ENCODE measurements at places on chromosomes 3 and 15.
A peak's percentile ranks its signal among the peaks of the same experiment; 100 is the strongest.

- DNase-seq = no peak
Measured at GRCh38 chr15:54083501-54083900, 105.3 kb downstream of the UNC13C start.

DNA sequence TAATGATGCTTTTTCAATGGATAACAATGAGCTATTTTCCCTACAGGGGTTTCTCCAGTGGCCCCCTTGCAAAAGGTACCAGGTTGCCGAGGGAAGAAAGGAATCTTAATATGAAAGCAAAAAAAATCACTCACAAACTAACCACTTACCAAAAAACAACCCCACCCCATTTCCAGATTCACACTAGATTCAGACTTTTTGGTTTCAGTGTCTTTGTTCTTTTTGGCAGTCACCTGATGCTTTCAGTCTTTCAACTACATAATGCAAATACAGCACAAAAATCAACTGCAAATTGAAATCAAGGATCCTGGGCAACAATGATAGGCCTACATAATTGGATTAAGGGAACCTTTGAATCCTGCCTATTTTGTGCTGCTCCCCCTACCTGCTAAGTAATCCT is 71.1 kb upstream of the RAP2B start:
- DNase-seq = no peak

DNA sequence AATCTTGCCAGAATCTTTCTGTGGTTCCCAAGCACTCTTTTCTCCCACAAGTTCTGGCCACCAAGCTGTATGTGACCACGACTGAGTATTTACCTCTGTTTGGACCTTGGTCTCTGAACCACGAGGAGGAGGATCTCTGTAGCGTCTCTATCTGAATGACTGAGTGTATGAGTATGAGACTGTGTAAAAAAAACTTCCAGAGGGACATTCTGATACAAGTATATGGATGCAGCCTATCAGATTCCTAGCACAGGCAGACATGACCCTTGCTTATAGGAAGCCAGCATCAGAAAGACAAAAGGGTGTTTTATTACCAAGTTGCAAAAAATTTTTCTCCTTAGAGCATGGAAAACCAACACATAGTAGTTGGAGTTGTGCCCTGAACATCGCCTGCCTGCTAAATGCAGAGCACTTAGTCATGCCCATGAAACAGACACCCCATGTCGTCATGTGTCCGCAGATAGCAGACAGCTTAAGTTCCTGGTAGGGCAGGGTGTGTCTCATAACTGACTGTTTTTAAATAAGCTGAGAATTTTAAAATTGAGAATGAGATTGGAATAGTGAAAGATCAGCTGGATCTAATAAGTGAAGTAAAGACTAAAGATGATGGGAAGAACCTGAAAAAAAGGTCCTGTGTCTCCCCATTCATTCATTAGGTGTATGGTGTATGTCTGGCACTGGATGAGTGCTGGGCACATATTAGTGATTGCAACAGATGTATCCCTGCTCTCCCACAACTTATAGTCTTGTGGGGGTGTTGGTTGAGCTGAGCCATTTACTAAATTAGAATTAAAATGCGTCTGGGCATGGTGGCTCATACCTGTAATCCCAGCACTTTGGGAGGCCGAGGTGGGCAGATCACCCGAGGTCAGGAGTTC is 30.9 kb downstream of the DAG1 start:
- DNase-seq = no peak

DNA sequence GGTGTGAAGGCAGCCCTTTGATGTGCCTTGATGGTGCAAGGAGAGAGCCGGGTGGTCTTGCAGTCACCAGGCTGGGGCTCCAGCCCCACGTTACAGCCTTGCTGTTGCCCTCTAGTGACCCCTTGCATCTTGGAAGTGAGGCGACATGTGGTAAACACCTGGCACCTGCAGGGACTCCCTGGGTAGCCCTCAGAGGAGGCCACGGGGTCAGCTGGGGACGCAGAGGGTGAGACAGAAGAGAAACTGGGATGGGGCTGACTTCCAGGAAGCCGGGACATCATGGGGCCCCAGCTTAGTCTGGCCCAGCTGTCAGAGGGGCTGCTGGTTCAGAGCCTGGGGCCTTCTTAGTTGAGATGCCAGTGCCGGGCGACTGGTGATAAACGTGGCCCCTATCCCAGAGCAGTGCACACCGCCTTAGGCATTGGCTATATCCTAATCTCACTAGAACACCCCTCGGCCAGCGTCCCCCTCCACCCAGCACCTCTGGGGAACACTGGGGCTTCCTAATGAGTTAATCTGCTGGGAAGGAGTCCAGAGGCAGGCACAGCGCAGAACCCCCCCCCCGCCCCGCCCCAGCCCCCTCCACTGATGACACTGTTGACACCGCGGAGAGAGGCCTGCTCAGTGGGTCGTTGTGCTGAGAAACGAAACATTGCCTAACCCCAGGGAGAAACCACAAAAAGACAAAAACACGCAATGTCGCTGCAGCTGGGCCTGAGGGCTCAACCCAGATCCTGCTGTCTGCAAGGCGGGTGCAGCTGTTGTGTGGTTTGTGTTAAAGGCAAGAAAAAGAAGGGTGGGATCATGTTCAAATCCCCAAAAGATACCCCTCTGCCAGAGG is 60.5 kb upstream of the KLF13 start:
- DNase-seq = no peak

DNA sequence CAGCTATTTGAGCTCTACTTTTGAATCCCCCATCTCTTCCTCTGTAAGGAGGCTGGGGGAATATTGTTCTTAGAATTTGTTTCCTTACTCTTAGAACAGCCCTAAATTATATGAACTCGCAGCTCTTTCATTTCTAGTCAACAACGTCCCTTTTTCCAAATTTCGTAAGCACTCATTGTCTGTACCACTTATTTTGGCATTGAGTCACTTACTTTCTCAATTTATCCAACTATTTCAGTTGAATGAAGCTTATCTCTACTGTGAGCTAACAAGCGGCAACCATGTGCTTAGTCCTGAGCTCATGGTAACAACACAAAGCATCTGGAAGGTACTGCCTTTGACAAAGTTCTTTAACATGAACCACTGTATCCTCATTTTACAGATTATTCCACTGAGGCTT is 191.1 kb downstream of the GREM1 start:
- no peak for DNase-seq

DNA sequence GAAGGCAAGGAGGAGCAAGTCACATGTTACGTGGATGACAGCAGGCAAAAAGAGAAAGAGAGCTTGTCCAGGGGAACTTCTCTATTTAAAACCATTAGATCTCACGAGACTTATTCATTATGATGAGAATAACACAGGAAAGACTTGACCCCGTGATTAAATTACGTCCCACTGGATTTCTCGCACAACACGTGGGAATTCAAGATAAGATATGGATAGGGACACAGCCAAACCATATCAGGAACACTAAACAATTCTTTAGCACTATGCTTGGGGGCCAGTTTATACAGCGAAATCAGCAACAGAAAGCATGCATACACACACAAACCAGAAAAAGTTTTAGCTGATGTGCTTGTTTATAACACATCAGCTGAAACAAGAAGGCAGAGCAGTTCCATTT is 704.2 kb downstream of the OTOL1 start:
- no peak for DNase-seq

GRCh38 chr3:24495326-24495994 is 810 bp upstream of the THRB start:
- DNase-seq = peak; percentile 37

DNA sequence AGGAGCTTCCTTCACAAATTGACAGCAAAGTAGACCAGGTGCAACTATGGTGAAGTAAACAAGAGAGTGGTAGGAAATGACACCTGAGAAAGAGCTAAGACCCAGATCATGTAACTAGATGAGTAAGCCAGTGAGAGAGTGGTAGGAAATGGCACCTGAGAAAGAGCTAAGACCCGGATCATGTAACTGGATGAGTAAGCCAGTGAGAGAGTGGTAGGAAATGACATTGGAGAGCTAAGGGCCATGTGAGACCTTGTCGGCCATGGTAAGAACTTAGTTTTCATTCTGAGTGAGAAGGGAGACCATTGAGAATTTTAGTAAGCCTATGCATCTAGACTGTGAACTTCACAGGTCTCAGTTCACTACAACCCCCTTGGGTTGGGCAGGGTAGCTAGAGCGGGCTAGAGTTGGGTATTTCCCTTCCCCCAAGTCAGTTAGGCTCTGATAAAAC is 5.4 kb upstream of the SENP7 start:
- no peak for DNase-seq

- DNase-seq = peak; percentile 73
Measured at GRCh38 chr15:29822684-29823459, 604 bp upstream of the TJP1 start.

GRCh38 chr3:184239221-184239620 is 9.5 kb downstream of the ALG3 start:
- DNase-seq = no peak

- DNase-seq = no peak
Measured at GRCh38 chr15:34808016-34808415, 12.7 kb upstream of the ACTC1 start.

DNA sequence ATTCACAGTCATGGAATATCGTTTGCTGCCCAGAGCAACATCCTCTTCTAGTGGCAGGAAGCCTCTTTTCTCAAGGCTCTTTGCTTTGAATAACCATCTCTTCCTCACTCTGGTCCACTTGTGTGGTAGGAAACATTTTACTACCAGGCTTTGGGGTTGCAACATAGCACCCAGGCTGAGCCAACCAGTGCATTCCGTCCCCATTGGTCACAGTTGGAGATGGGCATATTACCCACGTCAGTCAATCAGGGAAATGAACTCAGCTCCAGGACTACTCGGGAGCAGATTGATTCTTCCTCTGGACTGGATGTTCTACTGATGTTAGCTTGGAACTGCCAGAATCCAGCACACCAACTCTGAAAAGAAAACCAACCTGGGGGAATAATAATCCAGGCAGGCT is 4.2 kb upstream of the PEX5L start:
- DNase-seq = no peak

- peak; percentile 68 for DNase-seq
Measured at GRCh38 chr15:59501597-59501996, 63.6 kb downstream of the FAM81A start.

DNA sequence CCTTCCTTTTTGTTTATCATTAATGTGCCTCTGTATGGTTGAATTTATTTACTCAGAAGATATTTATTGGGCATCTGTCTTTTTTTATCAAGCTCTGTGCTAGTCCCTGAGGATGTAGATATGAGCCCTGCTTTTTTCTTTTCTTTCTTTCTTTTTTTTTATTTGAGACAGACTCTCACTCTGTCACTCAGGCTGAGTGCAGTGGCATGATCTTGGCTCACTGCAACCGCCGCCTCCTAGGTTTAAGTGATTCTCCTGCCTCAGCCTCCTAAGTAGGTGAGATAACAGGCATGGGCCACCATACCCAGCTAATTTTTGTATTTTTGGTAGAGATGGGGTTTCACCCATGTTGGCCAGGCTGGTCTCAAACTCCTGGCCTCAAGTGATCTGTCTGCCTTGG is 58.5 kb downstream of the MBNL1 start:
- DNase-seq = no peak

DNA sequence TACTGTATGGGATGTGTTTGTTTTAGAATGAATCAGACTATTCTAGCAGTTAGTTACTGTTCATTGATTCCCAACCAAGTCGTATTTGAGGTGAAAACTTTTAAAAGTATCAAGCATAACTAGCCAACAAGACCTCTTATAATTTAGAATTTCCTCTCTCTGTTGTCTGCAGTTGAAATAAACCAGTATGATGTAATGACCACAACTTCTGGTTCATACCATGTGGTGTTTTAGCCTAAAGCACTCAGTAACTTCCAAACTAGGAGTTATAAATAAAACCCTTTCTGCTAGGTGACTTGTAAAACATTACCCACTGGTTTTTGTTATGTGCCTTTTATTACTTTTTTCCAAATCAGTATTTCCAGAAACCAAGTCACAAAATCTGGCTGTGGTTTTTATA is 19.8 kb upstream of the P2RY12 start:
- DNase-seq = no peak

GRCh38 chr3:73685061-73685460 is 60.3 kb upstream of the PDZRN3 start:
- no peak for DNase-seq
